CD8-positive, alpha-beta memory T cell (primary cell): ENCODE measurements at places on chromosomes 5 and 9. TPM values are rescaled to one million over a fixed set of nuclear protein-coding genes. Genes with fewer than 3 reads are reported as not detected.

The ENTREP1 gene
- polyA plus RNA-seq = not detected

The LOX gene
- polyA plus RNA-seq = not detected

The ROPN1L gene
- 2.9 TPM for polyA plus RNA-seq

The CCDC192 gene
- not detected for polyA plus RNA-seq
